ENCODE measurements at places on chromosomes 4 and X. TPM values are rescaled to one million over a fixed set of nuclear protein-coding genes. Genes with fewer than 3 reads are reported as not detected.

DNA sequence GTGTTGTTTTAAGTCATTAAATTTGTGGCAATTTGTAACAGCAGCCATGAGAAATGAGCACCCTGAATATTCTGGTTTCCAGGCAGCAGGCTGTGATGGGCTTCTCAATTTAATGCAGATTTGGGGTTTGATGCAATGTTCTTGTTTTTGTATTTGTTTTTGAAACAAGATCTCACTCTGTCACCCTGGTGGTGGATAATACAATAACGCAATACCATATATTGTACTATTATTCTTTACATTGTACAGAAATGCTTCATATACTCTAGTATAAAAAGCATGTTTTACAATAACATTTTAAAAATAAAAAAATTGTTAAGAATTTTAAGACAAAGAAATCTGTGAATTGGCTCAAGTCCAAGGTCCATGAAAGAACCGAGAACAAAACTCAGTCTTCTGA is 129.1 kb downstream of the USP46 start:
- no peak for DNase-seq
- no peak overlapping the region for H3K27ac ChIP-seq
- H3K27me3 ChIP-seq: no peaks in the 10 kb centered on the region
- H3K36me3 ChIP-seq: no peaks in the 10 kb centered on the region

DNA sequence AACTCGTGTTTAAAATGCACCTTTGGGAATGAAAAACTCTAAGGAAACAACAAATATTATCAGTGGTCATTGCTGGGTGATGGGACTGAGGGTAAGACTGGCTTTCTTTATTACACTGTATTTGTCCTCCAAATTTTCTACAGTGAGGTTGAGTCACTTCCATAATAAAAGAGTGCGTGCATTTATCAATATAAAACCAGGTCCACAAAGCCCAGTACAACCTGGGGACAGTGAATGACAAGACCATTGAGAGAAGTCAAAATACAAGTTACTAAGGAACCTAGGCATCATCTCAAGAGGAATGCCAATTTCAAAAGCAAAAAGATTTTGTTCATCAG is 76.4 kb downstream of the MAGED4 start:
- H3K4me3 ChIP-seq: peak overlapping the region; percentile 79
- no peaks in the 10 kb centered on the region for H3K27me3 ChIP-seq
- H3K27ac ChIP-seq: no peak overlapping the region
- DNase-seq: peak; percentile 61

GRCh38 chrX:151722241-151722846 is 6.5 kb downstream of the FATE1 start:
- no peaks in the 10 kb centered on the region for H3K4me1 ChIP-seq
- H3K36me3 ChIP-seq: no peaks in the 10 kb centered on the region
- H3K27me3 ChIP-seq: no peaks in the 10 kb centered on the region
- H3K4me3 ChIP-seq: no peak overlapping the region

GRCh38 chr4:52675111-52675510 is 16.0 kb upstream of the USP46 start:
- H3K27ac ChIP-seq: no peak overlapping the region
- no peak overlapping the region for H3K4me3 ChIP-seq
- H3K36me3 ChIP-seq: no peaks in the 10 kb centered on the region
- no peaks in the 10 kb centered on the region for H3K4me1 ChIP-seq

MAGEC1 gene
- total RNA-seq: not detected

OPN1LW gene
- total RNA-seq: not detected

DGKQ gene
- total RNA-seq: 20.2 TPM

SPANXC gene
- total RNA-seq: not detected

MAGEA9B gene
- total RNA-seq: not detected

Measured in astrocyte (in vitro differentiated cells and primary cell).